NCI-H146 (cell line): ENCODE measurements at places on chromosomes 7 and 10.

- DNase-seq = no peak
Observed at GRCh38 chr7:128105228-128106022, 74.2 kb upstream of the LRRC4 start.

DNA sequence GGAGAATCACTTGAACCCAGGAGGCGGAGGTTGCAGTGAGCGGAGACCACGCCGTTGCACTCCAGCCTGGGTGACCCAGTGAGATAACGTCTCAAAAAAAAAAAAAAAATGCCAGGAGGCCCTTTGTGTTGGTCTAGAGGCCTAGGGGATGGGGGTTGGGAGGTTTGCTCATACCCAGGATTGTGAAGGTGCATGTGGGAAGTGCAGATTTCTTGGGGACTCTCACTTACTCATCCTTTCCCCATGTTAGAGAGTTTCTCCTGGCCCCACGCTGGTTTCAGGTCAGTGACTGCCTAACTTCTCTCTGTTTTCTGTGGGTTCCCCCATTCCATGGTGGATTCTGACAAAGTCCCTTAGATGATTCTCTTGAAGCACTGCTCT, 471.5 kb upstream of the CNTNAP2 start:
- DNase-seq = no peak

DNA sequence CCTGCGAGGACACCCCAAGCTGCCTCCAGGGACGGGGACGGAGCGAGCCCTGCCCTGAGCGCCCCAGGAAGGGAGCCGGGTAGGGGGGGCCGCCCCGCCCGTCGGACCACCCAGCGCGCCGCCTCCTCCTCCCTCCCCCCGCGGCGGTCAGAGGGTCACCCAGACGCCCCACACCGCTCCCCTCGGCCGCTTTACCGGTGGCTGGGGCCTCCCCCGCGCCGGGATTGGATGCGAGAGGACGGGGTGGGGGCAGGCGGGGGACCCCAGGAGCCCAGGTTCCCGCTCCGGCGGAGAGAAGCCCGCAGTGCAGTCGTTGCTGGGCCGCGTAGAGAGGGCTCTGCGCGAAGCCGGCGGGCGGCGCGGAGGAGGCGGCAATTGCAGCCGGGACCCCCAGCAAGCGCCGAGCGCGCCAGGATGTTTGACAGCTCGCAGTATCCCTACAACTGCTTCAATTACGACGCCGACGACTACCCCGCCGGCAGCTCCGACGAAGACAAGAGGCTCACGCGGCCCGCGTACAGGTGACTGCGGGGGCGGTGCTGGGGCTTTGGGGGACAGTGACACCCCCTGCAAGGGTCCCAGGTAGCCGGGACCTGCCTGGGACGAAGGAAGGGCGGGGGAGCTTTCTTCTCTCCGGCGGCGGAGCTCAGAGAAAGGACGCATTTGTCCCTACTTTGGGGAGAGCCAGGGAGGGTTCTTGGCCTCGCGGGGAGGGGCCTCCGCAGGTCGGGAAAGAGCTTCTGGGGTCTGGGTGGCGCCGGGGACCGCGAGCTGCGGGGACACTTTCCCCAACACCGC, at the start of gene FOXL3:
TSS of gene FOXL3 (plus strand) at position 415 of the 798 bp plus-strand sequence. CDS start at position 415, 0 bp downstream.
- DNase-seq = no peak

DNA sequence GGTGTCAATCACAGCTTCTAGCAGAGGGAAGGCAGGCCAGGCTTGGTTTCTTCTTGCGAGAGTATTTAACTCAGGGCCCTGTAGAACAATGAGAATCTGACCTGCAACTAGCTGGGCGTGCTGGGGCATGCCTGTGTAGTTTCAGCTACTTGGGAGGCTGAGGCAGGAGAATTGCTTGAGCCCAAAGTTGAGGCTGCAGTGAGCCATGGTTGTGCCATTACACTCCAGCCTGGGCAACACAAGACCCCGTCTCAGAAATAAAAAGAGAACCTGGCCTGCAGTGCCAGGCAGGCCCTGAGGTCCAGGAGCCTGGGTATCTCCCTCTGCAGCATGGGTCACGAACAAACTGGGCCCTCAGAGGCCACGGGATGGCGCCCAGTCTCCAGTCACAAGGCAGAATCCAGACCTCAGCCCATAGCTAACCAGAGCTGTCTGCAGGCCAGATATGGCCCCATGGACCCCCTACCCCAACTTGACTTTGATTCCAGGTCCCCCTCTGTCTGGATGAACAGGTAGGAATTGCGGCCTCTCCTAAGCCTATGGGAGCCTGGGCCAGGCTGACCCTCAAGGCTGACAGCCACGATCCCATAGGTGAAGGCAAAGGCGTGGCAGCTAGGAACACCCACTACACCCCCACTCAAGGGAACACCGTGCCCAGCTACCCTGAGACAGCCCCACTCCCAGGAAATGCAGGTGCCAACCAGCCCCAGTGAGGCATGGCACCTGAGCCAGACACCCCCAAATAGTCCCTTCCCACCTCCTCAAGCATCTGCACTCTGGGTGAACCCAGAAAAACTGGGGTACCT, 102.7 kb upstream of the TNRC18 start:
- peak; percentile 51 for DNase-seq

DNA sequence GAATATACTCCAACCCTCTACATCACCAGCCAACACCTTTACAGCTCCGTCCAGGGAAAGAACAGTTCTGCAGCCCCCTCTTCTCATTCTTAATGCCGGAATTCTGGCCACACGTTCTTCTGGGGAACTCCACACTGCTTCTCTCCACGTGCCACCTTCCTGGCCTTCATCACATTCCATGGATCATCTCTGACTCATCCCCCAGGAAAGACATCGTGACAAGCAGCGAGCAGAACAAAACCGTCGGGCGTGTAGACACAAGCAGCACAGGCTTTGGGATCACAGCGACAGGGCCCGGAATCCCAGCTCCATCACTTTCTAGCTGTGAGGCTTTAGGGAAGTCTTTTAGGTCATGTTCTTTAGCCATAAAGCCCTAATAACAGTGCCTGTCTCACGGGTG, 590.3 kb upstream of the FOXK1 start:
- no peak for DNase-seq

GRCh38 chr7:1062296-1063294, 18.2 kb downstream of the GPR146 start:
- no peak for DNase-seq

DNA sequence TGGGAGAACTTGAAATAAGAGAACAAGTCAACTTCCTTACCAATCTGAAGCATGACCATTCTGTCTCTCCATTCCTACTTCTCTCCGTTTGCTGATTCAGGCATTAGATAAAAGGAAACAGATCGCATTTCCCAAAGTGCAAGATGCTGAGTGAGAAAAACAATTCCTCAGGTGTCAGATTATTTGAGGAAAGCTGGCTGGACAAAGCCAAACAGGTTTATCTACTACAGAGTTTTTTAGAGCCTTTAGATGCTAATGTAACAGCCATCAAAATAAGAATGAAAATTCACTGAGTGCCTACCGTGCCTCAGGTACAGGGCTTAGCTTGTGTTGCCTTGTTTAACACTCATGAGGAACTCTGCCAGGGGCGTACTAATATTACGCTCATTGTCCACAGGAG, 135.9 kb upstream of the MBL2 start:
- DNase-seq = no peak

GRCh38 chr10:15815242-15815885, 44.9 kb downstream of the MINDY3 start:
- peak; percentile 30 for DNase-seq

DNA sequence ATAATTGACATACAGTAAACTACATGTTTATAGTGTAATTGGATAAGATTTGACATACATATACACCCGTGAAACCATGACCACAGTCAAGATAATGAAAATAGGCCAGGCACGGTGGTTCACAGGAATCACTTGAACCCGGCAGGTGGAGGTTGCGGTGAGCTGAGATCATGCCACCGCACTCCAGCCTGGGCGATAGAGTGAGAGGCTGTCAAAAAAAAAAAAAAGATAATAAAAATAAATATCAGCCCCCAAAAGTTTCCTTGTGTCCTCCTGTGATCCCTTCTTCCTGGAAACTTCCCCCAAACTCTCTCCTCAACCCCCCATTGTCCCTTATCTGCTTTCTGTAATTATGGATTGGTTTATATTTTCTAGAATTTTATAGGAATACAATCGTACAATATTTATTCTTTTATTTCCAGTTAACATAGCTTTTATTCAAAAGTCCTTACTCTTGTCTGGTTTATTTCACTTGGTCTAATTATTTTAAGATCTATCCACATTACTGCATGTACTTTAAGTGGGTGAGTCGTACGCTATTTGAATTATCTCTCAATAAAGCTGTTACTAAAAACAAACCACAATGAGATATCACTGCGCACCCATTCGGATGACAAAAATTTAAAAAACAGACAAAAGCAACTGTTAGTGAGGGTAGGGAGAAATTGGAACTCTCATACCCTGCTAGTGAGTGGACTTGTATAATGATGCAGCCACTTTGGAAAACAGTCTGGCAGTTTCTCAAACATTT, 30.1 kb upstream of the TNPO3 start:
- no peak for DNase-seq

GRCh38 chr10:104842704-104843103, 201.6 kb downstream of the SORCS3 start:
- no peak for DNase-seq
